NCI-H460 (cell line): ENCODE measurements at places on chromosomes 11 and 22.

DNA sequence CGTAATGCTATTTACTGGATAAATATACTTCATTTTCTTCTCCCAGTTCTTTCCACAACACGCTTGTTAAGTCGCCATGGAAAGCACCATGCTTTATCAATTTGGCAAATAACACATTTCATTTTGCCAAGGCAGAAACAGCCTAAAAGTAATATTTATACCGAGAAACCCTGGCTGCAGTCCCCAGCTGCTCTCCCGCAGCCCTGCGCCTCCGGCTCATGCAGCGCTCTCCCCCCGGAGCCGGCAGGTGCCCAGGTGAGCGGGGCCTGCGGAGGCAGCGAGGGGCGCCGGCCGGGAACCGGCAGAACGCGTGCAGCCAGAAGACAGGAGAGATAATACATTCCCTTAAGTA, 681 bp upstream of the ARHGEF12 start:
- DNase-seq, result no peak

GRCh38 chr11:33622186-33622585, 78.4 kb downstream of the C11orf91 start:
- DNase-seq, result no peak

DNA sequence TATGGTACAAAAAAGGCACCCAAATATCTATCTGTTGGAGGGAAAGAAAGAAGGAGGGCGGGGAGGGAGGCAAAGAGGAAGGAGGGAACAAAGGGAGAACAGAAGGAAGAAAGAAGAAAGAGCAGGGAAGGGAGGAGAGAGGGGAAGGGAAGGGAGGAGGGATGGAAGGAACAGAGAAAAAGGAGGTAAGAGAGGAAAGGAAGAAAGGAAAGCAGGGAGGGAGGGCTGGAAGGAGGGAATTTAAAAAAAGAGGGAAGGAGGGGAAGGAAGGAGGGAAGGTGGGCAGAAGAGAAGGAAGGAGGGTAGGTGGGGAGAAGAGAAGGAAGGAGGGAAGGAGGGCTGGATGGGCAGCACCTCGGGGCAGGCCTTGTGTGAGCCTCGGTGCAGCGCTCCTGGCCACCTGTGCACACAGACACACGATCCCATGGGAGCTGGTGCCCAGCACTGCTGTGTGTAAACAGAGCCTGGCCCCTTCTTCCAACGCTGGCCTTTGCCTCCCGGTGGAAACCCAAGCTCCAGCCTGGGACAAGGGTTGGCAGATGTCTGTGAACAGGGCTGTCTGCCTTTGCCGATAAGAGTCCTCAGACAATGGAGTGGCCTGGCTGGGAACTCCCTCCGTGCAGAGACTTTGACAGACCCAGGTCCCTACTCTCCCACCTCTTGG, 23.2 kb downstream of the SMIM38 start:
- DNase-seq, result no peak

DNA sequence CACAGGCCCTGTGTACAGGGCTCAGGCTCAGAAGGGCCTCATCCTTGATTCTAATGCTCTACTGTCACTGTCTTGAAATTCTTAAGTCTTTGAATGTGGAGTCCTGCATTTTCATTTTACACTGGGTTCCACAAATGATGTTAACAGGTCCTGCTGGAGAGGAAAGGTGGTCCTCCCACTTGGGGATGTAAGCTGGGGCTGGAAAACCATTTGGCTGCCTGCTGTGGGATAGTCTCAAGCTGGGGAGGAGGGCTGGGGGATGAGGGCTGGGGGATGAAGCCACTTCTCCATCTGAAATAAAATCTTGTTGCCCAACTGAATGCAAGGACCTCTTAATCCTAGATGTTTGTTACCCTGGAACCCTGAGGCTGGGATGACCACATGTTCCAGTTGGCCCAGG, 423.0 kb downstream of the TENM4 start:
- DNase-seq, result no peak

GRCh38 chr11:16136792-16137390, 219.5 kb downstream of the SOX6 start:
- DNase-seq, result no peak

- DNase-seq, result no peak
Measured at GRCh38 chr11:117932426-117932825, 3.2 kb upstream of the TMPRSS13 start.

- no peak for DNase-seq
Measured at GRCh38 chr11:45876401-45876800, 9.1 kb upstream of the MAPK8IP1 start.

- no peak for DNase-seq
Measured at GRCh38 chr11:121418625-121419114, 33.4 kb upstream of the SORL1 start.

GRCh38 chr22:29511126-29511862, 31.3 kb downstream of the NEFH start:
- no peak for DNase-seq

DNA sequence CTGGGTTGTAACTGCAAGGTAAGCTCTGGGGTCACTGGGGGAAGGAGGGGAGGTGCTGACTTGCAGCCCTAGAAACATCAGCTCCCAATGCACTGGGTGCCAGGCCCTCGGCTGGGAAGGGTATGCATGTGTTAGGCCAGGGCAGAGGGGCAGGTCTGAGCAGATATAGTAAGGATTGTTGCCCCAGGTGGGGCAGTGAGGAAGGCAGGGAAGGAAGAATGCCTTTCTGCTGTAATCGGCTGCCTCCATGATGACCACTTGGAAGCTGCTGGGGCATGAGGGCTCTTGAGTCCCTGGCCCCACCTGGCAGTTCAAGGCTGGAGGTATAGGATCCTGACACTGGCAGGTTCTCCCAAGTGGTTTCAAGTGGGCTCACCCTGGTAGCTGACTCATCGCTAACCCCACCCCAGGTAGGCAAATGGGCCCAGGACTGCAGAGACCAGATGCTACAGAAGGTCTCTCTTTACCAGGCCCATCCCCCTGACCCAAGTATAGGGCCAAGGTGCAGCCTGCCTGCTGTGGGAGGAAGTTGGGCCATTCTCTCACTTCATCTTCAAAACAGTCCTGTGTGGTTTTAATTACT, 56.7 kb downstream of the TIMP3 start:
- DNase-seq, result no peak

- DNase-seq, result no peak
Measured at GRCh38 chr11:953512-953911, 27.8 kb downstream of the AP2A2 start.

DNA sequence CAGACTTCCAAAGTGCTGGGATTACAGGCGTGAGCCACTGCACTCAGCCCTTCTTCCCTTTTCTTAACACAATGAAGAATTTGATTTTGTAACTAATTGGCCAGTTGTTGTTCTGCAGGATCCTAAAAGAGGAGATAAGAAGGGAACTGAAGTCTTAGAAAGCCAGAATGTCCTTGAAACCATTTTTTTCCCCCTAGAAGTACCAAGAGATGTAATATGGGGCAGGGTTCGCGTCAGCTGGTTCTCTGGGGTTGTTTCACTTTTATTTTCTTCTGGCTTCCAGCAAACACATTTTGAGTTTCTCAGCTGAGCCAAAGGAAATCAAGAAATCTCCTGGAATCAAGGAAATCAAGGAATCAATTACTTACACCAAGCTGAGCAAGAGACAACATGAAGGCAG, 7.6 kb upstream of the NUCB2 start:
- DNase-seq, result no peak

DNA sequence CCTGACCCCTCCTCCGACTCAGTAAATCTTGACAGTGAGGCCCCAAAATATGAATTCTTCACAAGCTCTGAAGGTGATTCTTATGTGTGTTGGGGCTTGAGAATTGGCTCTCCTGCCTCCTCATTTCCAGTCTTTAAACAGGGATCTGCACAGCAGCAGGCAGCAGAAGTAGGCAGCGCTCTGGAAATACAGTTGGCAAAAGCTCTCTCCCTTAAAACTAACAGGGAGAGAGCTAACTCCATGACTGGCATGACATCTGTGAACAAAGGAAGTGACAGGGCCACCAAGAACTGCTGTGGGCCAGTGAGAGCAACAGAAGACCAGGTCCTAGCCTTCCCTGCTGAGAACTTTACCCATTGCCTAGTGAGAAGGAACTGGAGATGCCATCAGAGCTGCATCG, 70.1 kb downstream of the PANX1 start:
- no peak for DNase-seq

- no peak for DNase-seq
Measured at GRCh38 chr11:36034551-36035331, 90.9 kb downstream of the LDLRAD3 start.

- no peak for DNase-seq
Measured at GRCh38 chr11:82680252-82680651, 53.4 kb downstream of the FAM181B start.

- DNase-seq, result no peak
Measured at GRCh38 chr11:748007-748359, 719 bp downstream of the TALDO1 start.

DNA sequence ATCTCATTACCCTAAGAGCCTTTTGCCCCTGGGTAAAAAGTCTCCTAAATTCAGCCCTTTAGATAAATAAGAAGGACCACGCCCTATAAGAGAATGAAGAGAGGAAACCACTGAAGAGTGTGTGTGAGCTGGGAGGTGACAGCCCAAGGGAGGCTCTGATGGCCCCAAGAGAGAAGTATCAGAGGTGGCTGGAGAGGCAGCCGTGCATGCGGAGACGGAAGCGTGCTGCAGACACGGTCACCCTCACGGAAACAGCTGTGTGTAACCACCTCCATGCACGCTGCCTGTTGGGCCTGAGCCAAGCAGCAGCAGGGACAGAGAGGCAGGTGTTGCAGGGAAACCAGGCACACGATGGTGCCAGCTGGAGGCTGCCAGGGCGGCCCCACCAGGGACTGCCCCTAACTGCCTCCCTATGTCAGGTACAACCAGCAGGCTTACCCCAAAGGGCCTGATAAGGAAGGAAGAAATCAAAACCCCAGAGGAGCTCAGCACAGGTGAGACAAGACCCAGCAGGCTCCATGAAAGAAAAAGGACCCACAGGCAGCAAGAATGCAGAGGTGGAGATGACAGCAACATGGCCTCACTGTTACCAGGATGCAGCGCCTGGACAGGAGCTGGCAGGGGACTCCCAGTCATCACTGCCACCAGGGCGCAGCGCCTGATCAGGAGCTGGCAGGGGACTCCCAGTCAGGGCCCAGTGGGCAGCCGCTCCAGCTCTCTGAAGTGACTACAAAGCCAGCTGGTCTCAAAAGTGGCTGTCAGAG, 7.8 kb downstream of the LARGE2 start:
- DNase-seq, result no peak

GRCh38 chr11:61647529-61647928, 32.7 kb upstream of the DAGLA start:
- DNase-seq, result no peak
